Tracheal epithelial cell (primary cell): ENCODE measurements at places on chromosomes 6 and 20. TPM values are rescaled to one million over a fixed set of nuclear protein-coding genes. Genes with fewer than 3 reads are reported as not detected.

TFB1M gene
- 14.9 and 21.4 TPM in 2 replicates for total RNA-seq

PDSS2 gene
- 7.7 and 13.9 TPM in 2 replicates for total RNA-seq

HAO1 gene
- not detected in 2 replicates for total RNA-seq

LST1 gene
- total RNA-seq, result not detected in 2 replicates

ERVFRD-1 gene
- total RNA-seq, result not detected in 2 replicates

HLA-DPA1 gene
- 3.6 and 4.5 TPM in 2 replicates for total RNA-seq
